ENCODE measurements at places on chromosomes 11 and 22.

DNA sequence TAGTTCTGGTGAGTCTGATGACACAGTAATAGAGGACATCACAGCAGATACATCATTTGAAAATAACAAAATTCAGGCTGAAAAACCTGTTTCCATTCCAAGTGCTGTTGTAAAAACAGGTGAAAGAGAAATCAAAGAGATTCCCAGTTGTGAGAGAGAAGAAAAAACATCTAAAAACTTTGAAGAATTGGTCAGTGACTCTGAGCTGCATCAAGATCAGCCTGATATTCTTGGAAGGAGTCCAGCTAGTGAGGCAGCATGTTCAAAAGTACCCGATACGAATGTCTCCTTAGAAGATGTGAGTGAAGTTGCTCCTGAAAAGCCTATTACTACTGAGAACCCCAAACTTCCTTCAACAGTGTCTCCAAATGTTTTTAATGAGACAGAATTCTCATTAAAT is 38.7 kb downstream of the RTN3 start:
- no peak for DNase-seq

- DNase-seq: no peak
These were observed 52.6 kb downstream of the MAP6 start for GRCh38 chr11:75616281-75616680.

- no peak for DNase-seq
These were observed 28.8 kb downstream of the TBC1D22A start for GRCh38 chr22:46791201-46791731.

DNA sequence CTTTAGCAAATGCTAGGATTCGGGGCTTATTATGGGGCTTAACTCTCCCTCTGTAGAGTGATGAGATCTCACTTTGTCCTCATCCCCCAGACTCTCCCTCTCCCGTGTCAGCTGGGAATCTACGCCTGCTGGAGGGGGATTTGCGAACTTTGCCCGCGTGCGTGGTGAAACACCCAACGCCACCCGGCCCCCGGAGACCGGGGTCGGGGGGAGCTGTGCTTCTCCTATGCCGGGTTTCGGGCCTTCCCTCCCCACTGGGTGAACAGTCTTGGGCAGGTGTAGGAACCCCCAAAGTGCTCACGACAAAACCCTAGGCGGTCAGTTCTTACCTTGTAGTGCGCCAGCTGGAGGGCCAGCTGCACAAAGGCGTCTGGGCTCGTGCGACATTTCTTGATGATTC is 21.6 kb upstream of the TESMIN start:
- DNase-seq: no peak

GRCh38 chr22:38886333-38886732 is 14.3 kb upstream of the CBX6 start:
- no peak for DNase-seq

GRCh38 chr11:61679296-61679695 is 895 bp upstream of the DAGLA start:
- DNase-seq: no peak

GRCh38 chr11:49851971-49852389 is 100.2 kb upstream of the OR4C13 start:
- no peak for DNase-seq

DNA sequence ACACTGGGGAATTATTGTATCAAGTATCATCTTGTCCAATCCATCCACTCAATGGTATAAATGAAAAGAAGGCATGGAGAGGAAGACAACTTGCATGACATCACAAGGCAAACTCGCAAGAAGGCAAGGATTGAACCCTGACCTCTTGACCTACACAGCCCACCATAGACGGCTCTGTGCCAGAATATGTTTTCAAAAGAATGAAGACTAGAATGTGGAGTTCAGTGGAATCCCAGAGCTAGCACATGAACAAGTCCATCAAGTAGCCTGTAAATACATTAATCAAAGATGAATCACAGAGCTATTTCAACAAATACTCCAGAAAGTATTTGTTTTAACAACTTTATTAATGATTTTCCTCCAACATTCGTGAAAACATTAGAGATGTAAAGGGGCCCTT is 189.7 kb downstream of the GUCY1A2 start:
- DNase-seq: no peak

DNA sequence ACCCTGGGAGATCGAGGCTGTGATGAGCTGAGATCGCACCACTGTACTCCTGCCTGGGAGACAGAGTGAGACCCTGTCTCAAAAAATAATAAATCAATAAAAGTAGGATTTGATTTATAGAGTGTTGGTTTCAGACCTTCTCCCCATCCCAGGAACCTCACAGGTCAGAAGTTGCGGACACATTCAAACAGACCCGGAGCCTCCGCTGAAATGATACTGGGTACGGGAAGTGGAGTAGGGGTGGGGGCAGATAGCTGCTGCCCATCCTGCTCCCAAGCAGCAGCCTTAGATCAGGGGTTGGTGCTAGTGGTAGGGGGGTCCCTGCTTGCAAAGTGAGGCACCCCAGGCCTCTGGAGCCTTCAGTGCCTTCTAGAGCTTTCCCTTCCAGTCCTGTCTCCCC is 7.8 kb downstream of the PRDM11 start:
- DNase-seq: no peak

- DNase-seq: no peak
These were observed 601.3 kb downstream of the BUD13 start for GRCh38 chr11:116171271-116172140.

All from NCI-H1694 treated with DMSO at 0.1 percent for 48 hours (cell line).